ENCODE measurements at places on chromosomes 6 and 20.

DNA sequence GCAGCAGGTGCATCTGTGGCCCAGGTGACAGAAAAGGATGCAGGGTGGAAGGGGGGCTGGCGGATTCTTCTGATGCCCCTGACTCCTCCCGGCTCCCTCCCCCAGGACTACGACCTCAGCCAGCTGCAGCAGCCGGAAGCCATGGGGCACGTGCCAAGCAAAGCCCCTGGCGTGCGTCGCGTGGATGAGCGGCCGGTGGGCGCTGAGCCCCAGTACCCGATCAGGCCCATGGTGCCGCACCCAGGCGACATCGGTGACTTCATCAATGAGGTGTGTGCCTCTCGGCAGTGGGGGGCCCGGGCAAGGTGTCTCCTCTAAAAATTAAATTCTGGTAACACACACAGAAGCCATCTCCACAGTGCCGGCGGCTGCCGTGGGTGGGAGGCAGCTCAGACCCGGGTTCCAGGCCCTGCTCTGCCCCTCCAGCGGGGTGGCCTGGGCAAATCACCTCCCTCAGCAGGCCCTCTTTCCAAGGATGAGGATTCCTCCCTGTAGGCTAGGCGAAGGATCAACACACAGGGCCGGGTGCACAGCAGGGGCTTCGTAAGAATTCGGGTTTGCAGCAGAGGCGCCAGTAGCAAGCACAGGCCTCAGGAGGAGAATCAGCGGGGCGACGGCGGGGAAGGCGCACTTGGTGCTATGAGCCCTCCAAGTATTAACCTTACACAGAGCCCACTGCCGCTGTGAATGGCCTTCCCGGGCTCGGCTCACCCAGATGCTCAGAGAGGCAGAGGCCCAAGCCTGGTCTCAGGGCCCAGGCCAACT is 131.5 kb downstream of the TAF4 start:
- no peak for DNase-seq

DNA sequence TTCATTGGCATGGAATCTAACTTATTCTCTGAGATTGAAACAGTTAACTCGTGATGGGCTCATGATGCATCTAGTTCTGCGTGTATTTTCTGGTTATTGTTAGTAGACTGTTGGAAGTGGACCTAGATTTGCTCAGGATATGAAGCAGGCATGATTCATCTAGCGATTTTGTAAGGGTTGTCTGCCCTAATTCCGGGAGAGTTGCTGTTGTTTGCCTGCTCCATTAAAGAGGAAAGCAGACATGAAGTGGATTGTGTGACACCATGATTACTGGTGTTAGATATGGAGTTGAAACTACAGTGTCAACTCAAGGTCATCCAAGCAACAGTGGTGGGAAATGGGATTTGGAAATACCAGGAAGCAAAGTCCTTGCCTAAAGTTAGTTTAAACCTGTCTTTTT is 41.0 kb downstream of the SOX4 start:
- DNase-seq = no peak

DNA sequence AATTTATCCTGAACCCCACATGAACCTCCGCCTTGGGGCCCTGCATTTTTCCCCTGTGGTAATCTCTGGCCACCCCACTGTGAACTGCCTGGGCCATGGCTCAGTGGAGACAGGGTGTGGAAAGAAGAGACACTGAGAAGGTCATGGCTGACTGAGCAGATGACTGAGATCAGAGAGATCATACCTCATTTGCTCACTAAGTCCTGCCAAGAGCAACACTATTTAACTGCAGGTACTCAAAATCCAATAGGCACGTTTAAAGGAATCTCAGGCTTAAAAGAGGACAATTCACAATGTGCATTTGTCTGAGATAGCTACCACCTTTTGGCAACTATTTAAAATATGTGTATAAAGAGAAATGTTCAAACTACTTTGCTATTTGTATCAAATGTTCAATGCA is 305.0 kb downstream of the GMDS start:
- DNase-seq = peak; percentile 8

- DNase-seq = no peak
Measured at GRCh38 chr6:5084360-5084780, 771 bp upstream of the PPP1R3G start.

GRCh38 chr6:150491131-150491810 is 108.4 kb upstream of the PLEKHG1 start:
- no peak for DNase-seq

- no peak for DNase-seq
Measured at GRCh38 chr6:56380476-56380875, 133.1 kb upstream of the COL21A1 start.

GRCh38 chr6:152087701-152088100 is 280.2 kb downstream of the ESR1 start:
- no peak for DNase-seq

DNA sequence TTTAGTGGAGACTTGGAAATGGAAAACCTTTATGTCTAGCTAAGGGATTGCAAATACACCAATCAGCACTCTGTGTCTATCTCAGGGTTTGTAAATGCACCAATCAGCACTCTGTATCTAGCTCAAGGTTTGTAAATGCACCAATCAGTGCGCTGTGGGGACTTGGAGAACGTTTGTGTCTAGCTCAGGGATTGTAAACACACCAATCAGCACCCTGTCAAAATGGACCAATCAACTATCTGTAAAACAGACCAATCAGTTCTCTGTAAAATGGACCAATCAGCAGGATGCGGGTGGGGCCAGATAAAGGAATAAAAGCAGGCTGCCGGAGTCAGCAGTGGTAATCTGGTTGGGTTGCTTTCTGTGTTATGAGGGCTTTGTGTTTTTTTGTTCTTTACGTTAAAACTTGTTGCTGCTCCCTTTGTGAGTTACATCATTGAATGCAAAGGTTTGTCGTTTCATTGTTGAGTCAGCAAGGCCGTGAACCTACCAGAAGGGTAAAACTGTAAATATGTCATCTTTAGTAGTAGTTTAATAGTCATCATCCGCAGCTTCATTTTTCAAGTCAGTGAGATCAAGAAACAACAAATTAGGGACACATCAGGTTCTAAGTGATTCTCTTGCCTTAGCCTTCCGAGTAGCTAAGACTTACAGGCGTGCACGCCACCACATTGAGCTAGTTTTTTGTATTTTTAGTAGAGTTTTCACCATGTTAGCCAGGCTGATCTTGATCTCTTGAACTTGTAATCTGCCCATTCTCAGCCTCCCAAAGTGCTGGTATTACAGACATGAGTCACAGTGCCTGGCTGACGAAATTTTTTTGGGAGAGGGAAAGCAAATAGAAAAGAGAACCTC is 22.7 kb upstream of the NUP153 start:
- DNase-seq = no peak

GRCh38 chr6:134678436-134678889 is 271.4 kb downstream of the ALDH8A1 start:
- peak; percentile 47 for DNase-seq

DNA sequence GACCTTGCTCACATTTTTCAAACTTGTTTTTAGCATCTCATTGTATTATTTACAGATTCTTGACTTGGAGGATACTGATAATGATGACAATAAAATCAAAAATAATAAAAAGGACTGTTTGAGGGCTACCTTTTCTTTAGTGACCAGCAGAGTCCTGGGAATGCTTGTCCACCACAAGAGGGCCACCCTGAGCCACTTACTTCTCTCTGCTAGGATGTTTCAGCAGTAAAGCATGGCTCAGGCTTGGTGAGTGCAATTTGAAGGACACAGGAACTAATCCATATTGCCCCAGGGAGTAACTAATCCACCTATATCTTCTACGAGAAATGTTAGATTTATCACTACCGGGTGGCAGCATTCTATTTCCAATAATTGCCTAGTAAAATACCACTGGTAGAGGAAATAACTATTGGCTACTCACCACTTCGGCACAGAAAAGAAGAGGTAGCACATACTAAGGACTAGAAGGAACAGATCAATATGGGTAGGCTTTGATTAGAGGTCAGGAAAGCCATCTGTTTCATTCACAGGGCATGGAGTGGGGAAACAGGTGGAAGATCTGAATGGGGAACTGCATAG is 5.8 kb upstream of the KIAA0408 start:
- peak; percentile 32 for DNase-seq
